Fibroblast of skin of left quadriceps (primary cell): ENCODE measurements at places on chromosomes 4 and X.

DNA sequence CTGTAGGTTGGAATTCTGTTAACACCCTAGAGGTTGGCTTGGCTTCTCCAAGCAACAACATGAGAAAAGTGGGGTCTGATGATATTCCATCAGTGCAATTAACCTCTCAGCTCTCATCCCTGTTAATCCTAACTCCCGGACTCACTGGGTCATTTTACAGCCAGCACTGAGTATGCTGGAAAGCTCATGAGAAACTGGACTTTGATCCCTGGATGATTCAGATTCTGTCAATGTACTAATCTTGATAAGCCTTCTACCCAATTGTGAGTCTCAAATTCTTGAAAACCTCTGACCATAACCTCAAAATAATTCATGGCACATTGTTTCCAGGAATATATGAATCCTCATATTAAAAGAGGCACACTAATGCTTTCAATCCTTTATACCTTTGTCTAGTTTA is 244.3 kb upstream of the DCAF8L1 start:
- no peak for DNase-seq

DNA sequence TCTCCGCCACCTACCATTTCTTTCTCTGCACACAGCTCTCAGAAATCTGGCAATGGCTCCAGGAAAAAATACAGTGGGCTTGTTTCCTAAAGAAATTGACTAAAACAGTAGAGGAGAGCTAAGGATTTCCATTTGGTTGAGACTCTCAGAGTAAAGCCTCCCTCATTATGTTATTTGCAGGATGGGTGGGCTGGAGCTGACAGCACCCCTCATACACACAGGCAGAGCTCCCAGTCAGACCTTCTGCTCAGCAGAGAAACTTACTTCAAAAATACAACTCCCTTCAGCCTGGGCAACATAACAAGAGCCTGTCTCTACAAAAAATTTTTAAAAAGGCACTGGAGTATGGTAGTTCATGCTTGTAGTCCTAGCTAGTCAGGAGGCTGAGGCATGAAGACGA is 44.9 kb downstream of the ENPEP start:
- DNase-seq: no peak

GRCh38 chrX:20089845-20090244 is 26.9 kb downstream of the MAP7D2 start:
- no peak for DNase-seq

DNA sequence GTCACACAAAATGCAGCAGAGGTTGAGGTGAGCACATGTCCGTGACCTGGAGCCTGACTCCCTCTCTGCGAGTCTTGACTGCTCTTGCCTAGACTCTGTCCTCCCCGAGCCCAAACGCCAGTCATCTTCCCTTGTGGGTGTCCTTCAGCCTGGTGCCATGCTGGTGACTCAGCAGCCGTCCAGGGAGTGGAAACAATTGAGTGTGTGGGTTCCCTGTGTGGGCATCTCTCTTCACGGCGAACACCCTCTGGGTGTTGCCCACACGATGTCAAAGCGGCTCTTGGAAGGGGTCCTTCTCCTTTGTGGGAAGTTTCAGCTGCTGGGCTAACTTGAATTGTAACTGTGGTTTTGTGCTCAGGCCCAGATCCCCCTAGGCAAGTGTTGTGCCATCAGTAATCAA is 17.5 kb upstream of the MSANTD1 start:
- no peak for DNase-seq

DNA sequence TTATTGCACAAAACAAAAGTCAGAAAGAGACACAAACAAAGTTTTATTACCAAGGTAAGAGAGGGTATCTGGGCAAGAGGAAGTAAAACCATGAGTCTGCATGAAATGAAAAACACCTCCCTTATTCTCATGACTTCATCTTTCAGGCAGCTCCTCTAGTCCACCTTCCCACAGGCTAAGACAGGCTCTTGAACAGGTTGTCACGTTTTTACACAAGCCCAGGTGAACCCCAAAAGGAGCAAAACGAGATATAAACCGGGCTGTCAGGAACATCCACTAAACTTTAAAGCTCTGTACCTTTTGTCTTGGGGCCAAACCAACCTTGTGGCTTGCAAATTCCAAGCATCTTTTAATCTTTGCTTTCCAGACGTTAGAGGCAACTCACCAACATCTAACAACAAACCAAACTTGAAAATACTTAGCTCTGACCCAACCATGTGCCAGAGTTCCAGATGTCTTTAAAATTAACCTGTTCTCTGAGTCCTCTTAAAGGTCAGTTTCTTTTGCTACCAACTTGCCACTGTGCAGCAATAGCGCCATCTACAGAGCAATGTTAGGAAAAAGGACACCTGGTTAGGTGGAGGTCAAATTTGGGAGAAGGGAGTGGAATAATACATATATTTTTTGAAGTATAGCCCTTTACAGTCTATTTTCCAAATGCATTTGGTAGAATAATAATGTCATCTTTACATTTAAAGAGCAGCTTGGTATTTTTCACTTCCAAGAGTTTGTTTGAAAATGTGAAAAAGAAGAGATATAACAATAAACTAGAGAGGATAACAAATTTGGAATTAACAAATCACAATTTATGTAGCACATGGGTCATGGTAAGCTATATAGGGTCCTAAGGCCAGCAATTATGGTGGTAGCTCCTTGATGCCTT is 73.1 kb downstream of the QRFPR start:
- DNase-seq: peak; percentile 14

- DNase-seq: no peak
These were observed 33.9 kb downstream of the VSIG4 start for GRCh38 chrX:66005830-66006449.

DNA sequence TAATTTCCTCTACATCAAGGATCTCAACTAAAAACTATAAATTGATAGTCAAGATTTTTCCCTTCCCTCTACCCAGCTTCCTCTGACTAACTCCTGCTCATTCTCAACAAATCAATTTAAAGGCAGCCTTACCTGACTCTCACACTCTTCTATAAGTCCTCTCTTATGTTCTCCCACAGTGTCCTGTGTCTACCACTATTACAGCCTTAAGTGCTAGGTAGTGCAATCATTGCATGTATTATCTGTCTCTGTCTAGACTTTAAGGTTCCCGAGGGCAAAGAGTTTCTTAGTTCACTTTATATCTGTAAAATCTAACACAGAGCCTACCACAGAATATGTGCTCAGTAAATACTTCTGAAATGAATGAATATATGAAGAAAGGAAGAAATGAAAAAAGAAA is 123.7 kb downstream of the BTC start:
- no peak for DNase-seq

DNA sequence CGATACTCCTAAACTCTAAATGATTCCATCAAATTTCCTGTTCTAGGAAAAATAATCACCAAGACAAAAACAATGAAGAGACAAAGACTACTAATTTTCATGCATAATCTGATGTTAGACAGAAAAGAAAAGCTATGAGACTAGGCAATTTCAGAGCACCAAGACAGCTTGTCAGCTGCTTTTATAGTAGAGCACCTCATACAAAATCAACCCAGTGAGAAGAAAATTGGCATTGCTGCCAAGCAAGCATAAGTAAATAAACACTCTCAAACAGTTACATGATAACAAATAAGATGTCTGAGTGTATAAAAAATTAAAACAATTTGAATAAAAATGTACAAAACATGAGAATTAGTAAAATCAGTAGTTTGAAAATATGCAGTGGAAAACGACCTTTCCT is 1544.6 kb downstream of the C4orf33 start:
- no peak for DNase-seq

DNA sequence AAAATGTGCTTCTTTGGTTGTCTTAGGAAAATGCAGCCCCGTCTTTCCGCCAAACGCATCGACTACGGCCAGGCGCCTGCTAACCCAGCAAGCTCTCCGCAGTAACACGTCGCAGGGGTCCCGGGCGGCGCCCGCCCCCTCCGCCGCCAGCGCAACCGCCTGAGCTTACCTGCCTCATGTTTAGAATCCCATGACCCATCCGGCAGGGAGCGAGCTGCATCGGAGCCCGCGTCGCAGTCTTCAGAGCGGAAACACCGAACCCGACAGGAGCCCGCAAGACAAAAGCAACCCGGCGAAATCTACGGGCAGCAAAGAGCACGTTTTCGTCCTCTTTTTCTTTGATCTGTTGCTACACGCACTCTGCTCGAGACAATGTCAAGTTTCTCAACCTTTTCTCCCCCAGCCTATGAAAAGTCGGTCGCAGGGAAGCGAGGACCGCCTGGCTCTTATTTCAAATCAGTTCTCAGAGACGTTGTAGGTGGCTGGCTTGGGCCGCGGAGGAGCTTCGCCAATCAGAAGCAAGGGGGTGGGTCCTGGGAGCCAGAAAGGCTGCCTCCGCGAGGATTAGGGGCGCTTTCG is at the start of gene MID1:
Gene MID1 (minus strand): TSS at position 465 of the 579 bp plus-strand sequence. CDS start 53,038 bp downstream, outside the sequence.
- peak; percentile 57 for DNase-seq

DNA sequence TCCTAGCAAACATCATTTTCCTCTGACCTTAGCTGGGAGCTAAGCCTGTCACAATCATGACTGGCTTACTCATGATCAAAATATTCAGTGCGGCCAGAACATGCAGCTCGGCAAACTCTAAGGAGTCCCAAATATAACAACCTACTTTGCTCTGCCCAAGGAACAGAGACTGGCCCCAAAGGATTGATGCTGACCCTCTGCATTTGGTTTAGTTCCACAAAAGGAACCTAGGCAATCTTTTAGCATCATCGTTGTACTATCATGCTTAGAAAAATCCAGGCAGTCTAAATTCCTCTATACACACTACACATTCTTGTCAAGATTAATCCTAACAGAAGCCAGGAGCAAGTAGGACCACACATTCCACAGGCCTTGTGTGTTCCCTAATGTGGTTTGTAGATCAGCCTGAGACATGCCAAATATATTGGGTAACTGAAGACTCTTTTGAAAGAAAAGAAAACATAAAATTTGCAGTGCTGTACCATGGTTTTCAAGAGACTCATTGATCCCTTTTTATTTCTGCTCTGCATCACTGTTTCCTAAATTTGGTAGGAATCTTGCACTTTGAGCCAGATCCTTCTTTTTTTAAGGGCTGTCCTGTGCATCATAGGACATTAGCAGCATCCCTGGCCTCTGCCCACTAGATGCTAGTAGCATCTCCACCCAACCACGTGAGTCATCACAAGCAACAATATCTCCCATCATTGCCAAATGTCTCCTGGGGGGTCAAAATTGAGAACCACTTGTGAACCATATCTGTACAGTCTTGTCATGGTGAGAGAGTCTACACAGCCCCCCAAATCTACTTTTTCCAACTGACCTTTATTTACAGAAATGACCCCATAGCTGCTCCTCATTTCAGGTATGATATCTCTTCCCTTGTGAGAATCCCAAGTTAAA is 17.6 kb upstream of the CC2D2A start:
- DNase-seq: peak; percentile 95

DNA sequence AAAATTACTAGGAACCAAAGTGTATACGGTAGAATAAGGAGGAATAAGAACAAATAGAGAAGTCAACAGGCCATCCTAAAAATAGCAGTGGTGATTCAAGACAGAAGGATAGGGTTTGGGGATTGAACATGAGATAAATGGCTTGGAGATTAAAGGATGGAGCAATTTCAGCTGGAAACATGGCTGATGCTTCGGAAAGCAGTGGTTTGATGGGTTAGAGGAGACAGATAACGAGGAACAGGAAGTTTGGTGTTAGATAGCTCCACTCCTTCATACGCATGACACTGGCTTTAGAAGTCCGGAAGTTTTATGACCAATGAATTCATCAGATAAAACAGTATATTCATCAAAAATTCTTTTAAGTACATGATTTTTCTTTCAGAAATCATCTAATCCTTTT is 70.8 kb upstream of the GALNTL6 start:
- no peak for DNase-seq

- no peak for DNase-seq
These were observed 17.6 kb downstream of the AFP start for GRCh38 chr4:73453701-73454005.

DNA sequence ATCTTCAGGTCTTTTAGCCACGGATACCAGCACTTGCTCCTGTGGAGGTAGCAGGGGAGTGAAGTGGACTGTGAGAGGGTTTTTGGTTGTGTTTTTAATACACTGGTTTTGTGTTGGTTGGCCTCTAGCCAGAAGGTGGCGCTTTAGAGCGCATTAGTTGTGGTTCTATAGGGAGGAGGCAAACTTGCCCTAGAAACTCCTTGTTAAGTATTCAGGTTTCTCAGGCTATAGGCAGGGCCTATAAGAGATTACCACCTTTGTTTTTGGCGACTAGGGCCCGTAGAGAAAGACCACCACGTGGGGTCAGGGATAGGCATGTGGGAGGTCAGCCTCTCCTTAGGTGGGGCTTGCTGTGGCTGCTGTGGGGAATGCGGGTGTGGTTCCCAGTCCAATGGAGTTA is 221.6 kb upstream of the SPANXN4 start:
- no peak for DNase-seq

GRCh38 chrX:23246001-23246400 is 88.6 kb upstream of the PTCHD1 start:
- DNase-seq: no peak

GRCh38 chrX:48890296-48890925 is 7.2 kb downstream of the TIMM17B start:
- no peak for DNase-seq

GRCh38 chr4:100690812-100691211 is 173.0 kb upstream of the EMCN start:
- no peak for DNase-seq

GRCh38 chr4:85722807-85723206 is 247.9 kb downstream of the ARHGAP24 start:
- peak; percentile 59 for DNase-seq

- DNase-seq: no peak
These were observed 117.4 kb downstream of the ATRX start for GRCh38 chrX:77668391-77669237.

DNA sequence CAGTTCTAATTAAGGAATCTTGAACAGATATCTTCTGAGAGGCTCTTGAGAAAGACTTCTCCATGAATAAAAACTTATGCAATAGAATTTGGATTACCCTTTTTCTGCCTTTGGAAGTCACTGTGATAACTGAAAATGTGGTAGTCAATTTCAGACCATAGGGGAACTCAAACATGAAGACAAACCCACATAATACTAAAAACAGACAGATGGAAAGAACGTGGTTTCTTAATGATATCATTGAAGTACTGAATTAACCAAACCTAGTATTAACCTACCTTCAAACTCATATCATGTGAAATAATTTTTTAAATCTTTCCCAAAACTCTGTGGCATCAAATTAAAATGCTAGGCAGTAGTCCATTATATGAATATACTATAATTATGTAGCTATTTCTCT is 153.5 kb downstream of the CAMK2D start:
- no peak for DNase-seq

DNA sequence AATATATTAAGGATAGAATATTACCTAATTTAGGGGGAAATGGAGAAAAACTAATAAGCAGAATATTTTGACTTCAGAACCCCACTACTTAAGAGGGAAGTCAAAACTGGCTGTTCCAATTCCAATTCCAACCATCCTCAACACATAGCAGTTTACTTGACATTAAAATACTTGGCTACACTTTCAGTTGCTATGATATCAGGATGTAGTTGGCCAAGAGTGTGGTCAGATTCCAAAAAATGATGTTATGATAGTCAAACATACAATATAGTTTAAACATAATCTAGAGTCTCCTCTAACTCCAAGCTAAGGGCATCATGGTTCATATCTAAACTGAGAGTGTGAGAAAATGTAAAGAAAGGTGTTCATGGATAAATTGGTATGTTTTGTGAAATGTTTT is 16.5 kb upstream of the SMIM14 start:
- DNase-seq: no peak
